Activated naive CD4-positive, alpha-beta T cell treated with anti-CD3 and anti-CD28 coated beads for 36 hours (primary cell): ENCODE measurements at places on chromosomes 6 and 20. TPM values are rescaled to one million over a fixed set of nuclear protein-coding genes. Genes with fewer than 3 reads are reported as not detected.

Gene PRL
- not detected for total RNA-seq

Gene FRS3
- 4.2 TPM for total RNA-seq

DNA sequence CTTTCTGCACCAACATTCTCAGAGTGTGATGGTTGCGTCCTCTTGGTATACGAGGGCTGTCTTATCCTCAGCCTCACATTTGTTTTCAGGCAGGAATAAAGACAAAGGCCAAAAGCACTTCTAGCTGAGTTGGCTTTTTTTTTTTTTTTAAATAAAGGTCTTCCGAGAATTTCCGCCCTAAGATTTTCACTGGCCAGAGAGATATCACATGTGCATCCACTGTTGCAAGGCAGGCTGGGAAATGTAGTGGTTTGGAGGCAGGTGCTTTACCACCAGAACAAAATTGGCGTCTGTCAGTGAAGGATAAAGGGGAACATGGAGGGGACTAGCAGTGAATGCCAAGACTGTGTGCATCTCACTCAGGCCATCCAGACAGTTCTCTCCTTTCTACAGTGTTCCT, 334.9 kb upstream of the SOX4 start:
- DNase-seq: no peak

DNA sequence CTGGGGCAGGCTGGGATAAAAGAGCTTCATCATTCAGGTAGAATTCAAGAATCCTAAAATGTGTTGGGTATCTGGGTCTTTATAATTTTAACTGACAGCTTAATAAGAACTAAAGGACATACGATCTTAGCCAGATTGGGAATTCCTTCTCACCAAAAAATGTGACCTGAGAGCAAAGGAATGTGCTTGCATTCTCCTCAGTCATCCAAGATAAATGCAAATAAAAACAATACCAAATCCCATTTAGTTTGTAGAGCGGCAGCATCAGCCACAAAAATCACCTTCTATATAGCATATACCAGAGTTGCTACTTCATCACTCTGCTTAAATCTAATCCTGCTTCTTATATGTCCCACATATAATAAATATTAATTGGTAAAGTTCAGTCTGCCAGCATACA, 16.9 kb downstream of the USP49 start:
- no peak for DNase-seq

Gene PTCHD4
- not detected for total RNA-seq

DNA sequence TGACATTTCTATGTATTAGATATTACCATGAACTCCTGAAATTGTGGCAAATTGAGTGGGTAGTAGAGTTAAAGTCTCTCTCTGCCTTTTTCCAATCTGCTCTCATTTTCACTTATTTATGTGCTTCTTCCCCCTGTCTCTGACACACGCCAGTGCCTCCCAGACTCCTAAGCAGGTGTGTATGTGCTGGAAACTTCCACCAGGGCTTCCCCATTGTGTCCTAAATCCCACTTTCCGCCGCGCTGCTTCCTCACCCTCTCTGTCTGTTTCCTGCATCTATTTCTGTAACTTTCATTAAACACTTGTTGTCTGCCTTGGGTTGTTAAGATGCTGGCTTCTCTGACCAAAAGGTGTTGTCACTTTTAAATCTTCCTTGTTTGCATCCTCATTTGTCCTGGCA, 97.6 kb upstream of the HDGFL1 start:
- DNase-seq: no peak

DNA sequence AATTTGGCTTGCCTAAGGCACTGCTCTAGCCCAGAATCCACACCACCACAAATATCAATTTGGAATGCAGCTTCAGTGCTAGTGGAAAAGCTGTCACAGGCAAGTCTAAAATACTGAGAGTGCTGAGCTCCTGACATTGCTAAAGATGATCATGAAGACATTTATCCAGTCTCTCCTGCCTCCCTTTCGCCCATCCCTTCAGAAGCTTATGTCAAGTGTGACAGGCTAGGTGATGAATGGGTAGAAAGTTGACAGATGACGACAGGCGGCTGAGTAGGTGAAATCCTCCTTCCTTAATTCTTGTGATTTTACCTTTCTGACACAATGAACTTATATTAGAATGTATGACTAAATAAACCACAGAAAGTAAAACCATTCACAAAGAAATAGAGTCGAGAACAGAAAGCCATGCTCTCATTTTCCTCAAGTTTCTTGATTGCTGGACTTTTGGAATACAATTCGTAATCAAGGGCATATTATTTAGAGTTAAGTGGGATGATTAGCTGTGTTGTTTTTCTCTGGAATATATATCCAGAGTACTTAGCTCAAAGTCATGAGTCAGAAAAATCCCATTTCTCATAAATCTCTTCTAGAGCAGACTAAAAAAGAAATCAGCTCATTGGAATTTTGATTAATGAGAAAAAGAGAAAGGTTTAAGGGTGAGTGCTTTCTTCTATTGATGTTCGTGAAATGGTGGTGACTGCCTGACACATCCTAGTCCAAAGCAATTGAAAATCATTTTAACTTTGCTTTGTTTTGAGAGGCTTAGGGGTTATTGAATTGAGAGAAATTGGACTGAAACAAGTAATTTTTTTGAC, 1228.2 kb upstream of the CITED2 start:
- DNase-seq: no peak

DNA sequence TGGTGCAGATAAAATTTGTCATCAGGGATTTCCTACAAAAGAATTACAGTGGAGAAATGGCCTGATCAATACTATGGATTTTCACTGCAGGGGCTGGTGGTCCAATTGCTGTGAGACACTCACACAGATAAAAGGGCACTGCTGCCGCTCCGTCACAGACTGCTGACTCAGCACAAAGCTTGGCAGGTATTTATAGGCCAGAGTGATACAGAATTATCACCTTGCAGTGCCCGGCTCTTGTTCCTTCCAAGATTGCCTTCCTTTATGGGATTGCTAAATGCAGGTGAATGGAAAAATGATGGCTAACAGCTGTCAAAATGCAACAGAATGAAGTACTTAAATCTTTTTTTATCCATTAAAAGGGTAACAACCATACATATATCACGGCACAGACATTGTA, 247.8 kb upstream of the ZFP64 start:
- no peak for DNase-seq

Gene TPX2
- 166 TPM for total RNA-seq

DNA sequence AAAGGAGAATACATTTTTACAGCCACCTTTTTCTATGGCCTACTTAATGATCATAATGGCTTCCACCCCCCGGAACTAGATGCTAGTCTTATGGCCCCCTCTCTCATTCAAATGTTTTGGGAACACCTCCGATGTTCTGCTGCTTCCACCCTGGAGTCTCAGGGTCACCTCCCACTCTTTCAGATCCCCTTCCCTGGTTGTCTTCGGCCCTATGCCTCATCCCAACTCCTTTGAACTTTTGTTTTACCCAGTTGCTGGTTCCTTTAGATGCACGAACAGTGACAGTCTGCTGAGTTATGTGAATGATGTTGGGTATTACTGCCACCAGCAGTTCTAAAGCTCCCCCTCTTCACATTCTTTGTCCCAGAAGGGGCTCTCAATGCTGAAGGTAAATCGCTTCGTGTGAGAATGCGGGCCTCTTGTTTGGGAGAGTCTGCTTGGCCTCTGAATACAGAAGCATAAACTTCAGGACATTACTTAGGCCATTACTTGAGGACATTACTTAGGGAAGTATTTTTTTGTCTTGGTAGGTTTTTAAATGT, 309.1 kb downstream of the SOX4 start:
- DNase-seq: no peak

DNA sequence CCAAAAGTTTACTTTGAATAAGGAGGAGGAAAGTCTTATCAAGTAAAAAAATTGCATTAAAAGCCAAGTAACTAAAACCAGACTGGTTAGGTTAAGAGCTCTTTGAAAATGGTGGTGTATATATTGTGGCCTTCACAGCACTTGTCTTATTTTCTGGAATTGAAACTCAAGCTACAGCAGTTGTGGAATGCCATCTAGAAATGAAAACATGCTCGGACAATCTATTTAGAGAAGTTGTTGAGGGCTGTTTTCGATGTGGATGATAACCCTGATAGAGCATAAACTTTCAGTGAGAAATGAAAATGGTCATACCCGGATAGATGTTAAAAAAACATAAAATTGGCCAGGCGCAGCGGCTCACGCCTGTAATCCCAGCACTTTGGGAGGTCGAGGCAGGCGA, 47.0 kb downstream of the ARID1B start:
- no peak for DNase-seq

Gene SLC2A10
- not detected for total RNA-seq

DNA sequence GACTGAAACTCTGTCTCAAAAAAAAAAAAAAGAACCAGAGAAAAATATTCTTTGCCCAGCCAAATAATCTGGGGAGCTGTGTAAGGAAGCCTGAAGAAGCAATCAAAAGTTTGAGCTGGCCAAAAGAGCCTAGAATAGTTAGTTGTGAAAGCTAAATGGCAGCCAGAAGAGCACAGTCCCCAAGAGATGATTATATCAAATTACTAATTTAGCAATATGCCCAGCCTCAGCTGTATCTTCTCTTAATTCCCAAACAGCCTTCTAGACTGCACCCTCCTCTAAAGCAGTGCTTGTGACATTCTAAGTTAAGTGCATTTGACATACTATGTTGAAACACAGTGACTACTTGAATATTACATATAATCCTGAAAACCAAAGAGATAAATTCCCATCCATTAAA, 38.9 kb downstream of the CDK19 start:
- no peak for DNase-seq
